ENCODE measurements at places on chromosomes 11 and 22. TPM values are rescaled to one million over a fixed set of nuclear protein-coding genes. Genes with fewer than 3 reads are reported as not detected.

GRCh38 chr22:37021710-37022482 is 2.4 kb downstream of the MPST start:
- no peak for DNase-seq
- H3K27me3 ChIP-seq, result no peaks in the 10 kb centered on the region

GRCh38 chr11:36431429-36432092 is 78.5 kb downstream of the TRAF6 start:
- H3K4me3 ChIP-seq, result no peak overlapping the region
- H3K27ac ChIP-seq, result no peak overlapping the region
- DNase-seq, result peak; percentile 87
- peaks cover 3% of the 10 kb centered on the region for H3K4me1 ChIP-seq
- H3K36me3 ChIP-seq, result no peaks in the 10 kb centered on the region

DNA sequence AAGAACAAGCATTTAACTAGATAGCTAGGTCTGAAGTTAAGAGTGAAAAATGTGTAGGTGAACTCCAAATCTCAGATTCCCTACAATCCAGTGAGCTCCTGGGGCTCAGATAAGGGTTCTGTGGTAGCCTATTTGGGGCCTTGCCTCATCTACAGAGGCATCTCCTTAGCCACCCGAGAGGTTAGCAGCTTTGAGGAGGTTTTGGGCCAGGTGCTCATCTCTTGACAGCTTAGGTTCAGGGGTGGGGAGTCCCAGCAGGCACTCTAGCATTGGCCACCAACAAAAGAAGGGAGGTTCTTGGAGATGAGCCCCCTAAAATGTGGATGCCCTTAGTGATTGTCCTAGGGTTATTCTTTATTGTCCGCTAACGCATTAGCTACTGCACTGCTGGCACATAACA is 184.4 kb upstream of the B3GAT1 start:
- no peak overlapping the region for H3K4me3 ChIP-seq
- no peak for DNase-seq
- H3K27ac ChIP-seq, result no peak overlapping the region
- H3K27me3 ChIP-seq, result no peaks in the 10 kb centered on the region

DNA sequence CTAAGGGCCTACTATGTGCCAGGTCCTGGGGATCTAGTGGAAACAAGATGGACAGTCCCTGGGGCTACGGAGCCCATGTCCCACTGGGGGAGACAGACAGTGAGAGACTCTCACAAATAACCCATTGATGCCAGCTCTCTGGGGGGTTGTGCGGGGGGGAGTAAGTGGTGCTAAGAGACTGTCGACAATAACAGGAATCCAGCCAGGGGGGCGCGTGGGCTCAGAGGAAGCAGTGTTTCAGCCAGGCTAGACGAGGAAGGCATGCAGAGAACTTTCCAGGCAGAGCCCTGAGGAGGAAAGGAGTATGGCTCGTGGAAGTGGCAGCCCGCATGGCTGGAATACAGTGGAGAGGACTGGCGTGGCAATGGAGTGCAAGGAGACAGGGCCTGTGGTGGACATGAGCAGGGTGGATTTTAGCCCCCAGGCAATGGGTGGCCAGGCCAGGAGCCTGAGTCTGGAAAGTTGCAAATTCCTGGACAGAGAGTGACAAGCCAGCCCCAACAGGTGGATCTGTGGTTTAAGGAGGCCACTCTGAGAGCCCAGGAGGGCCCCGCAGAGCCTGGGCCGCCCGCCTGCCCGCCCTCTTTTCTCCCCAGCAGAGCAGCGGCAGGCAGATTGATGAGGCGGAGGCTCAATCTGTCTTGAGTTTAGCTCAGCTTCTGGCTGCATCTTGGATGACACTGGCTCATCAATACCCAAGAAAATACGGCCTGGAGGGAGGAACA is 40.0 kb upstream of the TCF20 start:
- H3K36me3 ChIP-seq, result no peaks in the 10 kb centered on the region
- H3K4me1 ChIP-seq, result no peaks in the 10 kb centered on the region
- H3K27me3 ChIP-seq, result no peaks in the 10 kb centered on the region
- no peak for DNase-seq

Gene ACTN3
- not detected for total RNA-seq
